ENCODE measurements at places on chromosomes 5 and 9. TPM values are rescaled to one million over a fixed set of nuclear protein-coding genes. Genes with fewer than 3 reads are reported as not detected.
A peak's percentile ranks its signal among the peaks of the same experiment; 100 is the strongest.

Gene PRLR
- 1.1 TPM for total RNA-seq

Gene ZNF189
- total RNA-seq = 20.4 TPM

Gene LEAP2
- total RNA-seq = 2.1 TPM

Gene GPR150
- not detected for total RNA-seq

Gene KIF12
- total RNA-seq = not detected

Gene MACROH2A1
- 99.0 TPM for total RNA-seq

- DNase-seq = no peak
Observed at GRCh38 chr5:131528682-131529081, 106.3 kb downstream of the RAPGEF6 start.

- DNase-seq = no peak
Observed at GRCh38 chr5:95235439-95235982, 49.4 kb downstream of the MCTP1 start.

DNA sequence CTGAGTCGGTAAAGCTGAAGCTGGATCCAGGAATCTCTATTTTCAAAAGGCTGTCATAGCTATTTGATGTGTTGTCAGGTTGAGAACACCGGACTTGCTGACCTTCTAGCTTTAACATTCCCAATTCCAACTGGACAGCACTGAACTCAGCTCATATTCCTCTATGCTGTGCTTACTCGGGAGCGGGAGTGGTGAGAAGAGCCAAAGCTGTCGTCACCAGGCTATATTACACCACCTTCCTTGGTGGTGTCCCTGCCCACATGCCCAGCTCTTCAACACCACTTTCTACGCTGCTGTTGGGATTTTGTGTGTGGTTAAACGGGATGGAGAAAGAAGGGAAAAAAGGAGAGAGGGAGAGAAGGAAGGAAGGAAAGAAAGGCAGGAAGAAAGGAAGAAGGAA lies 653.6 kb downstream of the RAB3C start:
- DNase-seq = no peak

- no peak for DNase-seq
Observed at GRCh38 chr5:63131626-63132285, 553.1 kb downstream of the LRRC70 start.

- peak; percentile 61 for DNase-seq
Observed at GRCh38 chr5:139646912-139647505, 1.1 kb upstream of the CXXC5 start.

- DNase-seq = no peak
Observed at GRCh38 chr9:16155878-16156277, 603.0 kb downstream of the CCDC171 start.

DNA sequence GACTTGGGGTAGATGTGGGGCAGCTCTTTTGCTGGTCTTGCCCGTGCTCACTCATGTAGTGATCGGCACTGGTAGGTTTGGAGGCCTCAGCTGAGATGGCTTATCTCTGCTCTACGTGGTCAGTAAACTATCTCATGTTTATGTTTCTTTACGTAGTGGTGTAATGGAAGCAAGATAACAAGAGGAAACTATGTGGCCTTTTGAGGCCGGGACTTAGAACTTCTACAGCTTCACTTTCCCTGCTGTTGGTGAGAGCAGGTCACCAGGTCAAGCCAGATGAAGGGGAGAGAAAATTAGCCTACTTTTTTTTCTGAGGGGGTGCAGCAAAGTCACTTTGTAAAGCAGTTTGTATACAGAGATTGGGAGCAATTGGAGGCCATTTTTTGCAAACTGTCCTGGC lies 8.5 kb downstream of the FOCAD start:
- no peak for DNase-seq

DNA sequence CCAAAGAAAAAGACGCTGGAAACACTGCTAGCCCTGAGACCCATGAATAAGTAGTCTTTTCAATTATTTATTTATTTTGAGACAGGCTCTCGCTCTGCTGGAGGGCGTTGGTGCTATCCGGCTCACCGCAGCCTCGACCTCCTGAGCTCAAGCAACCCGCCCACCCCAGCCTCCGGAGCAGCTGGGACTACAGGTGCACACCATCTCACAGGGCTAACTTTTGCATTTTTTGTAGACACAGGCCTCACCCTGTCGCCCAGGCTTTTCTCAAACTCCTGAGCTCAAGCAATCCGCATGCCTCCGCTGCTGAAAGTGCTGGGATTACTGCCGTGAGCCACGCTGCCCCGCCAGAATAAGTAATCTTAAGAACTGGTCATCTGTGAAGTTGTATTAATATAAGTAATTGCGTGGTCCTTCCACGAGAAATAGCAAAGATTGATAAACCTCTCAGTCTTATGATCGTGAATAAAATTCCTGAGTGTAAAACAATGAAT lies 1.6 kb downstream of the ANXA2R start:
- no peak for DNase-seq

DNA sequence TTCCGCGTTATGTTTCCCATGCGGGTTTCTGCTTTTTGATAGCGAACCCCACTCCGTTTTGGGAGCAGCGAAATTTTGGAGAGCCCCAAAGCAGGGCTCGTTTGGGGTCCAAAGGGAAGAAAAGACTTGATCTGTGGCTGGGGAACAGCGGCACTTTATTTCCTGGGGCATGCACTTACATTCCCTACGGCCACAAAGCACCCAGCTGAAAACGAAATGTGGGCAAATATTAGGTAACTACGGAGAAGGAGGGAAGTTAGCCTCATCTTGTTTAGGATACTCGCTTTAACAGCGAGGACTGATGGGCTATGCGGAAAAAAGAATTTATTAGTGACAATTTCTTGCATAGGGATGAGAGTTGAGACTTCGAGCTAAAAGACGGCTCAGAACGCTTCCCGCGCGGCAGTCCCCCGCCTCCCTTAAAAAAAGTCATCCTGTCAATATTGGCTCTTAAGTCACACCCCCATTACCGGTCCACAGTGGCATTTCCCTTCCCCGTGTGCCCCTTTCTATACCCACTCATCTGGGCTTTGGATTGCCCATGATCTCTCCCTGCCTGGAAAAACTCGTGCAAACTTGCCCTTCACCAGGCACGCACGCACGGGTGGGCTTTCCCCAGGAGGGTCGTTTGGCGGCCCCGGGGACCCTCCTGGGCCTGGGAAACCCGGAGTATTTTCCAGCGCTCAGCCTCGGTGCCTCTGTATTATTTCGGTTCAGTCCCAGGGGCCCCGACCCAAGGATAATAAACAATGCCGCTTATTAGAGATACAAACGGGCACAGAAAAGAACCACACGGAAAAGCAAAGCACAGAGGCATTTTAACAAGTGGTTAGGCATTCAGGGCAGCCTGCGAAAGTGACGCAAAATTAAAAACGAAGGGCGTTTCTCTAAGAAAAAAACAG lies 35.8 kb upstream of the NFIB start:
- no peak for DNase-seq

GRCh38 chr5:30594331-30594730 lies 599.2 kb upstream of the CDH6 start:
- no peak for DNase-seq

- DNase-seq = no peak
Observed at GRCh38 chr5:68456756-68457217, 241.2 kb downstream of the PIK3R1 start.

DNA sequence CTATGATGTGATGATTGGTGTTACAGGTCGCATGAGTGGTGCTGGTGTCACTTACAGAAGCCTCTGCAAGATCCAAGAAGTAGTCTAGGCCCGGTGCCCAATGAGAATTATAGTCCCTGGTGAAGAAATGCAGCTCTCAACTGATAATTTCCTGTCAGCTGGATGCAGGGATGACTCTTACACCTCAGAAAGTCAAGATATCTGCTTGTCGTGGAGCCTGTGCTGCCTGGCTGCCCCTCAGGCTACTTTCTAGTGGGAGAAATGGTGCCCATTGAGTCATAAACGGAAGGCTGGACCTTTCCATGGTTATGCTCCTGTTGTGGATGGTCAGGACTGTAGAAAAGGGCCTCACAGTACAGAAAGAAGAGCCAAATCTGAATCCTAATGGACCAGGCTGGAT lies 46.8 kb upstream of the NXNL2 start:
- DNase-seq = no peak

DNA sequence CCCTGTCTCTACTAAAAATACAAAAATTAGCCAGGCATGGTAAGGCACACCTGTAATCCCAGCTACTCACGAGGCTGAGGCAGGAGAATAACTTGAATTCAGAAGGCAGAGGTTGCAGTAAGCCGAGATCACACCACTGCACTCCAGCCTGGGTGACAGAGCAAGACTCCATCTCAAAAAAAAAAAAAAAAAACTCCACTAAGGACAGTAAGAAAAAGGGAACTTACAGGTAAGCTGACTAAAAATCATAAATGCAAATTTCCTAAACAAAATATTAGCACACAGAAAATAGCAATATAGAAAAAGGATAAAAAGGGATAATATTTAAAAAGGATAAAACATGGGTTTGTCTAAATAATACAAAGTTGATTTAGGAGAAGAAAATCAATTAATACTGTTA lies 27.9 kb upstream of the HNRNPA0 start:
- no peak for DNase-seq

GRCh38 chr9:113598451-113598850 lies 134.9 kb downstream of the RGS3 start:
- no peak for DNase-seq

Data from aorta (tissue), 5 donors.